MCF 10A (cell line): ENCODE measurements at places on chromosomes 3 and 15. TPM values are rescaled to one million over a fixed set of nuclear protein-coding genes. Genes with fewer than 3 reads are reported as not detected.

- DNase-seq = no peak
- peaks cover 28% of the 10 kb centered on the region for H3K4me1 ChIP-seq
- H3K36me3 ChIP-seq = no peaks in the 10 kb centered on the region
- no peak overlapping the region for H3K27ac ChIP-seq
- no peak overlapping the region for H3K4me3 ChIP-seq
Observed at GRCh38 chr3:127678315-127678599, 5.5 kb downstream of the ABTB1 start.

GRCh38 chr15:96578393-96578792, 247.9 kb downstream of the NR2F2 start:
- no peak overlapping the region for H3K27ac ChIP-seq
- H3K27me3 ChIP-seq = peaks cover 29% of the 10 kb centered on the region
- no peak for DNase-seq
- H3K36me3 ChIP-seq = no peaks in the 10 kb centered on the region
- H3K4me3 ChIP-seq = no peak overlapping the region

DNA sequence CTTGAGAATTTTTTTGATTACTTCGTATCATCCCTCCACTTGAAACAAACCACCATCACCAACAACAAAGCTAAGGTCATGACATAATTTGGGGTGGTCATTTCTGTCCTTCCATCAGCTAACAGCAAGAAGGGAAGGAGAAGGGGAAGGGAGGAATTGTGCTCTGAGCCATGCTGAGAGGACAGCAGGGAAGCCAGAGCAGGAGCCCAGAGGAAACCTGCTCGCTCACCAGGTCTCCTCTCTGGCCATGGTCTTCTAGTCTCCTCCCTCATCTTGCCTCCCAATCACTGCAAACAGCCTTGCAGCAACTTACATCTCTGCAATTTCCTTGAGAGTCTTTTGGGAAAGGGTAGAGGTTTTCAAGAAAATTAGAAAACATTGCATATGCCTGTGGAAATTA, 196.7 kb downstream of the SSR3 start:
- H3K36me3 ChIP-seq = no peaks in the 10 kb centered on the region
- no peak for DNase-seq
- H3K27ac ChIP-seq = no peak overlapping the region
- H3K4me1 ChIP-seq = no peaks in the 10 kb centered on the region

DNA sequence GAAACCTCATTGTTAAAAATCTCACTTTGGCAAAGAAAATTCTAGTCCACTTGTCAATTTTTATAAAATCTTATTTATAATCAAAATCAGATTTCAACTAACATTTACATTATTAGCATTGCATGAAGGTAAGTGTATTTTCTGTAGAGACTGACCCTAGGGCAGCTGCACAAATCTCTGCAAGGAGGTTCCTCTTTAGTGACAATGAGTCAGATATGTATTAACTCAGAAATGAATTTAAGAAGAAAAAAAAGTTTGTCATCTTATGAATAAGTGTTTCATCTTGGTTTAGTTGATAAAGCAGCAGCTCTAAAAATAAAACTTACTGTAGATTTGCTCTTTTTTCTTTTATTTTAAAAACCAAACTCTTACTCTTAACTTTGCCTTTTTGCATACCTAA, 9.0 kb upstream of the GNB4 start:
- no peaks in the 10 kb centered on the region for H3K27me3 ChIP-seq
- H3K4me3 ChIP-seq = no peak overlapping the region

DNA sequence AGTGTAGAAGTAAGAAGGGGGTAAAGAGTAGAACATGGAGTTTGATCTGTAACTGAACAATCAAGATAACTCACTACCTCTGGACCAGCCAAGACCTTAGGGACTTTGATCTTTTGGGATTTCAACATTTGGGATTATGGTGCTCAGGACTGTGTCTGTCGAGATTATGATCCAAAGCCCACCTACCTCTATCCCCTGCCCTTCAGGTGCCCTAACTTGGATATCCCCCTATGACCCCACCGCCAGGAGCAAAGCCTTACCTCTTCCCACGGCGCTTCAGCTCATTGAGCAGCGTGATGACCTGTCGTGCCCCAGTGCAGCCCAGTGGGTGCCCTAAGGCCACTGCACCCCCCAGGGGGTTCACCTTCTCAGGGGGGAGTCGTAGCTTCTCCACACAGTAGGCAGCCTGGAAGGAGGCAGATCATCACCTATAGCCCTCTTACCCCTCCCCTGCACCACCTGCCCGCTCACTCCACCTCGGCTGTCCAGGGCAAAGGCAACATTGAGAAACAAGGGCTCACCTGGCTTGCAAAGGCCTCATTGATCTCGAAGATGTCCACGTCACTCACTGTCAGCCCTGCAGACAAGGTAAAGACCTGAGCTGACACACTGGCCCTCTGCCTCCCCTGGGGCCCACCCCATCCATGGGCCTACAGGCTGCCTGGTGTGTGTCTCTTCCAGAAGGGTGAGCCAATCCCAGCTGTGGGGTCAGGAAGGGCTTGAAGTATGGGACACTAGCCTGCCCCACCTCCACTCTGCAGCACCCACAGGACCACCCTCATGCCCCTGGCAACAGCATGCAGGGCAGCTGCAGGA, 11.4 kb downstream of the ACAA1 start:
- H3K36me3 ChIP-seq = peaks cover 78% of the 10 kb centered on the region
- no peaks in the 10 kb centered on the region for H3K27me3 ChIP-seq
- DNase-seq = no peak
- no peak overlapping the region for H3K27ac ChIP-seq
- H3K4me1 ChIP-seq = peaks cover 13% of the 10 kb centered on the region

- H3K36me3 ChIP-seq = peaks cover 3% of the 10 kb centered on the region
- peak overlapping the region; percentile 6 for H3K27ac ChIP-seq
- H3K4me1 ChIP-seq = peaks cover 23% of the 10 kb centered on the region
Observed at GRCh38 chr15:87219650-87220615, 1036.6 kb downstream of the NTRK3 start.

GRCh38 chr3:25125201-25125600, 302.9 kb upstream of the RARB start:
- no peaks in the 10 kb centered on the region for H3K4me1 ChIP-seq
- H3K36me3 ChIP-seq = no peaks in the 10 kb centered on the region

- no peak overlapping the region for H3K27ac ChIP-seq
- no peaks in the 10 kb centered on the region for H3K4me1 ChIP-seq
- no peak for DNase-seq
- H3K36me3 ChIP-seq = peaks cover 6% of the 10 kb centered on the region
- no peak overlapping the region for H3K4me3 ChIP-seq
Observed at GRCh38 chr3:43515970-43516635, 105.7 kb downstream of the ANO10 start.

Gene DAPK2
- total RNA-seq = 4.6 and 6.8 TPM in 2 replicates
